ENCODE measurements at places on chromosomes 16 and 17.

DNA sequence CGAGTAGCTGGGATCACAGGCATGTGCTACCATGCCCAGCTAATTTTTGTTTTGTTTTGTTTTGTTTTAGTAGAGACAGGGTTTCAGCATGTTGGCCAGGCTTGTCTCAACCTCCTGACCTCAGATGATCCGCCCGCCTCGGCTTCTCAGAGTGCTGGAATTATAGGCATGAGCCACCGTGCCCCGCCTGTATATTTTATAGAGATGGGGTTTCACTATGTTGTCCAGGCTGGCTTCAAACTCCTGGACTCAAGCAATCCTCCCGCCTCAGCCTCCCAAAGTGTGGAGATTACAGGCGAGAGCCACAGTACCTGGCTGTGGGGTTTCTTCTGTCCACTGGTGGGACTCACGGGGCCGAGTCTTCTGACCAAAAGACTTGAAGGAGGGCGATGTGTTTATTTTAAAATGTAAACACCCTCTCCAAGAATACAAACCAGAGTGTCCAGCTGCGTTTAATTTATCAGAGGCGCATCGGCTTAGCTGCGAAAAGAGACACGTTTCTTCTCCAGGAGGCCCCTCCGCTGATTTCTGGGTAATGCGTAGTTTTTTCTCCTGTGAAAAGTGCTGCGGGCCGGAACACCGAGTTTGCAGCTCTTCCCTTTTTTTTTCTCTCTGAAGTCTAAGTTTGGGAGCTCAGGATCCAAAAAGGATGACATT lies 86.9 kb upstream of the CIBAR2 start:
- no peak for DNase-seq

DNA sequence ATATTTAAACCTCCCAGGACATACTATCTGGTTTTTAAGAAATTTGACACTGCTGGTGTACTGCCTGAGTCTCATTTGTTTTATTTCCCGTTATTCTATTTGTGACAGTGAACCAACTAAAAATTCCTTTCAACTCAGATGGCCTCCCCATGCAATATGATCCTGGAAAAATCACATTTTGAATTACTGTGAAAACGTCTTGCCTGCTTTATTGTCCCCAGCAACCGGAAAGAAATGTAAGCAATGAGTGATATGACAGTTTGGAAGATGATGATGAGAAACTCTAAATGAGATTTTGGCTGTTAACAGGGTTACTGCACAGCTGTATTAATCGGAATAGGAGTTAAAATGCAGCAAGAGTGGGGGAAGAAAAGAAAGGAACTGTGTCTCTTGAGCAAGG lies 590.7 kb upstream of the CDH5 start:
- no peak for DNase-seq

GRCh38 chr17:2704031-2704889 lies 7.3 kb downstream of the CLUH start:
- DNase-seq: peak; percentile 20

- DNase-seq: peak; percentile 46
These were observed 611 bp downstream of the BANP start for GRCh38 chr16:87951552-87952538.

DNA sequence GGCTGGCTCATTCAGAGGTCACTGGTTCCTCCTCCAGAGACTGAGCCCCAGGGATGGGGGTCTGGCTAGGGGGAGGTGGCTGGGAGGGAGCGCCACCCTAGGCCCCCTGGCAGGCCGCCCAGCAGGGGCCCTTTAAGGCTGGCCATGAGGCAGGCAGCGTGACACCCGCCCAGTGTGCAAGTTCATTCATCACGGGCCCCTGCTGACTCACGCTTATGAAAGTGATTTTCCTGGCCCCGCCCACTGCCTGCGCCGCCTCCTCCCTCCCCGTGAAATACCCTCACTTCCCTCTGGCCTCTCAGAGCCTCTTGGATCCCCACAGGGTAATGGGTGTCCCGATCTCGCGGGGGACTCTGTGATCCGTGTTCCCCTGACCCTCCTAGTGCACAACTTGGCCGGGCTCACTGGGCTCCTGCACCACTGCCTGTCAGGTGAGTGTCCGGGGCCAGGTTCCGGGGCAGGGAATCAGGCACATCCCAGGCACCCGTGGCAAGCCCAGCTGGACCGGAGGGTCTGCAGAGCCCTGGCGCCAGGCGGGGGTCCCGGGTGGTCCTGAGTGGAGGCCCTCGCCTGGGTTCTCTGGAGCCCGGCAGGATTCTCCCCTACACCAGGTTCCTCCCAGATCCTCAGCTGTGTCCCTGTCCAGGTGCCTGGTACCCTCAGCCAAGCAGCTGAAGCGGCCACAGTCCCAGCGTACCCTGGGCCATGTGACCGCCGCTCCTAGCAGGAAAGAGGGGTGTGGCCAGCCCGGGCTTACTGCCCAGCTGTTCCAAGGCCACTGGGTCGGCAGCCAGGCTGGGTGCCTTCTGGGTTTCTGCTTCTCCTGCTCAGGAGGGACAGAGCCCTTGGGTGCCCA lies at the start of gene OSGIN1:
OSGIN1 (plus strand) TSS at position 301 of the 856 bp plus-strand sequence. CDS start 4,432 bp downstream, outside the sequence.
- peak; percentile 88 for DNase-seq

DNA sequence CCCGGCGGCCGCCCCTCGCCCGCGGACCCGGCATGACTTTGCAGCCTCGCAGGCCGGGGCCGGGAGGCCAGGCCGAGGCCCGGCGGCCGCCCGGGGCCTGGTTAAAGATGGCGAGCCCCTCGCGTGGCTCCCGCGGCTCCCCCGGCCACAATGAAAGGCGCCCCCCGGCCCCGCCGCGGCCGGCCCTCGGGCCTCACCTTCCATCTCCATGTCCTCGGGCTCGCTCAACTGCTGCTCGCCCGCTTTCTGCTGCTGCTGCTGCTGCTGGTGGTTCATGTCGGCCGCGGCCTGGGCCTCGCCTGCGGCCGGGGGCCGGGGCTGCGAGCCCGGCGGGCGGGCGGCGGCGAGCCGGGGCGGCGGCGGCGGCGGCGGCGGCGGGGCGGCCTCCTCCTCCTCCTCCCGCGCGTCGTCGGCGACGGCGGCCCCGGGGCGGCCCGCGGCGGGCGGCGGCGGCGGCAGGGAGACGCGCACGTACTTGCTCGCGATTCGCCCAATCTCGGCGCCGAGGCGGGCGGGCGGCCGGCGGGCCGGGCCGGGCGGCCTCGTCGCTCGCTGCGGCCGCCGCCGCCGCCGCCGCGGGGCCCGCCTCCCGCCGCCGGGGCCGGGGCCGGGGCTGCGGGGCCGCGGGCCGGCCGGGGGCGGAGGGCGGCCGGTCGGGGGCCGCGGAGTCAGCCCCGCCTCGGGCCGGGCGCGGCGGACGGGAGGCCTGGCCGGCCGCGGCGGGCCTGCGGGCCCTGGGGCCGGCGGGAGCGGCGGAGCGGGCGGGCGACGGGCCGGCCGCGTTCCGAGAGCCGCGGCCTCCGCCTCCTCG lies 491 bp downstream of the USP7 start:
- DNase-seq: peak; percentile 75

DNA sequence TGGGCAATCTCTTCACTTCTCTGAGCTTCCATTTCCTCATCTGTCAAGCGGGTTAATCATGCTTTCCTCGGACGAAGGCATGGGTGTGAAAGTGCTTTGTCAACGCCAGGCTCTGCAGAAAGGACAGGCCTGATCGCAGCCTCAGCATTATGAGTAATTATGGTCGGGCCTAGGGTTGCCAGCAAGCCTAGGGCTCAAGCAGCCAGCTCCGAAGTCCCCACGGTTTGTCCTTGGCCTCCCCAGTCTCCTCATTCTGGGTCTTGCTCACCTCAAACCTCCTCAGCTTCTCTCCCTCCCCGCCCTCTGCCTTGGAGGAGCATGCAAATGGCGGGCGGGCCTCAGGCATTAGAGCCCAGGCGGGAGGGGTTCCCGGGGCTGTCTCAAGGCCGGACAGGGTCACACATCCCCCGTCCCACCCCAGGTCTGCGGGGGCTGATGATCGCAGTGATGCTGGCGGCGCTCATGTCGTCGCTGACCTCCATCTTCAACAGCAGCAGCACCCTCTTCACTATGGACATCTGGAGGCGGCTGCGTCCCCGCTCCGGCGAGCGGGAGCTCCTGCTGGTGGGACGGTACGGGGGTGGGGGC lies 10.2 kb upstream of the FAM83G start:
- DNase-seq: no peak

DNA sequence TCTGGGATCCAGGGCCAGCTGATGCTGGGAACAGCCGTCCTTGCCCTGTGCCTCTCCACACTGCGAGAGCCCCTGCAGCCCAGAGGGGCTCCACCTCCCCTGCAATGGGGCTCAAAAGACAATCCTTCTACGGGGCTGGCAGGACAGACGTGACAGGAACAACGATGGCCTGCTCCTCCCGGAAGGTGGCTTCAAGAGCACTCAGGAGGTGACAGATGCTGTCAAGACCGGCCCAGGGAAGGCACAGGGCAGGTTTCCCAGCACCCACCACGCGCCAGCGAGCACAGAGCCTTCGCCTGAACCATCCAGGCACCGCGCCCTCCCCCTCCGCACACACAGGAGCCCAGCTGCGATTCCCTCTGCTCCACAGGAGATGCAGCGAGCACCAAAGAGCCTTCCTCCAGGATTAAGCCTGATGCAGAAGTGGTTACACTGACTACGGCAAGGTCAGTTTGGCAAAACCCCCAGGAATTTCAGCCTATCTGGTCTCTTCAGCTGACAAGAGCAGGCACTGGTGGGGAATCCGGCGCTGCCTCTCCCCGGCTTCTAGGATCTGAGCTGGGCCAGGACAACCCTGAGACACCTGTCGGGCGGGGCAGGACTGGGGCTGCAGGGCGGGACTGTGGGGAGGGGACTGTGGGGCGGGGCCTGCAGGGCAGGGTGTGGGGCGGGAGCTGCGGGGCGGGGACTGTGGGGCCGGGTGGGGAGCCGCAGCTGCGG lies 103.4 kb downstream of the ZNF778 start:
- DNase-seq: no peak

DNA sequence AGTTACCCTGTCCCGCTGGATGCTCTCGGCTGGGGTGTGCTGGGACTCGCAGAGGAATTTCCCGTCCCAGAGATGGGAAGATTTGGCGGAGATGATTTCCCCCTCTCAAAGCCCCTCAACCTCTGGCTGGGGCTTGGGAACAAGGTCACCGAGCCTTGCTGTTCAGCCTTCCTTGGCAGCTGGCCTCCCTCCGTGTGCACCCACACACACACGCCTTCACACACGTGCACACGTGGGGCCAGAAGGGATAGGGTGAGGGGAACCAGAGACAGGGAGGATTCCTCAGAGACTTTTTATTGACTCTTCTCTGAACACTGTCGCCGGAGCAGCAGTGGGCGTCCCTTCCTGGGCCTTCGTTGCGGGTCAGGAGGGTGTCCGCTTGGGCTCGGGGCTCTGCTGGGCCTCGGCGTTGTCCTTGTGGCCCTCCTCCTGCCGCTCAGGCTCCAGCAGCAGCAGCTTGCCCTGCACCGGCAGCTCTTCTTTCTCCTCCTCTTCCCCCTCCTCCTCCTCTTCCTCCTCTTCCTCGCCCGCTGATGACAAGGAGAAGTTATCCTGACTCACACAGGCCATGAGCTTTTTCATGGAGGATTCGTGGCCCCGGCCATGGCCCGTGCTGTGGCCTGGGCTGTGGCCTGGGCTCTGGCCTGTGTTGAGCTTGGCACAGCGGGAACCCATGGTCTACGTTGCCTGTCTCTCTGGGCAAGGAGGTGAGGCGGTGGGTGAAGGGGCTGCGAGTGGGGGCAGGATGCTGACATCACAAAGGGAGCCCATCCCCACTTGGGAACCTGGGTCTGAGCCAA lies at the start of gene PRM3:
PRM3 (minus strand) TSS at position 709 of the 800 bp plus-strand sequence; CDS start at position 675, 34 bp downstream.
- no peak for DNase-seq

GRCh38 chr16:71796501-71797097 lies 12.0 kb downstream of the AP1G1 start:
- no peak for DNase-seq

- no peak for DNase-seq
These were observed 21.8 kb upstream of the ITGB3 start for GRCh38 chr17:47231866-47232265.

GRCh38 chr17:76716146-76716838 lies 5.5 kb upstream of the MXRA7 start:
- DNase-seq: no peak

- DNase-seq: peak; percentile 94
These were observed 7.5 kb downstream of the BTBD17 start for GRCh38 chr17:74354123-74354522.

DNA sequence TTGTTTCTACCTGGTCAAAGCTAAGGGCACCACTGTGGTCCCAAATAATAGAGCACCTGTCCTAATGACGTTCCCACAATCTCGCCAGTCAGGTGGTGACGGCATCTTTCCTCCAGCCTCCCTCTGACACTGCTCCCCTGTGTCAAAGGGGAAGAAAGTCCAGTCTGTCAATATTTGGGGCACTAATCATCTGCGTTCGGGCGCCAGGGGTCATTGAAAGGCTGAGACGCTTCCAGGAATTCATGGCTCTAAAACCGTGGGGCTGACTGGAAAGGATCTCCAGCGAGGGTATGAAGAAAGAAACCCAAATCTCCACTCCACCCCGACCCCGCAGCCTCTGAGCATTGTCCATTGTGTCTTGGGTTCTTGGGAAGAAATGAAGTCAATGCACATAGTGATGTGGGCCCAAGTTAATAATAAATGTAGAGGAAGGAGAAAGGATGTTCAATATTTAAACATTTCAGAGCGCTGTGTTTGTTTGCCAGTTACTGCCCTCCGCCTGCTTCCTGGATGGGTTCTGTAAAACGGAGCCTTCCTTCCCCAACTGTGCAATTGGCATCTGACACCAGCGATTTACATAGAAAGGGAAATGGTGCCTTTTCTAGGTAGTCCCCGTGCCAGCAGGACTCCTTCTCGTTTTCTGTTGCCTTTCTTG lies 103.2 kb downstream of the SOCS1 start:
- no peak for DNase-seq

DNA sequence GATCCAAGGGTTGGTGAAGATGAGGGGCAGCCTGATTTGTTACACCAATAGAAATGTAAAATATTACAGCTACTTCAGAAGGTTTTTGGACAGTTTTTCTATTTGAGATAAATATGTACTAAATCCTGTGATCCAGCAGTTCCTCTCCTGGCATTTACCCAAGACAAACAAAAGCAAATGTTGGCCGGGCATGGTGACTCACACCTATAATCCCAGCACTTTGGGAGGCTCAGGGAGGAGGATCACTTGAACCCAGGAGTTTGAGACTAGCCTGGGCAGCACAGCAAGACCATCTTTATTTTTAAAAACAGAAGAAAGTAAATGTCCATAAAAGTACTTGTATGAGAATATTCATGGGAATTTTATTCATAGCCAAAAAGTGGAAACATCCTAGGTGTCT lies 64.8 kb upstream of the MRC2 start:
- DNase-seq: no peak

DNA sequence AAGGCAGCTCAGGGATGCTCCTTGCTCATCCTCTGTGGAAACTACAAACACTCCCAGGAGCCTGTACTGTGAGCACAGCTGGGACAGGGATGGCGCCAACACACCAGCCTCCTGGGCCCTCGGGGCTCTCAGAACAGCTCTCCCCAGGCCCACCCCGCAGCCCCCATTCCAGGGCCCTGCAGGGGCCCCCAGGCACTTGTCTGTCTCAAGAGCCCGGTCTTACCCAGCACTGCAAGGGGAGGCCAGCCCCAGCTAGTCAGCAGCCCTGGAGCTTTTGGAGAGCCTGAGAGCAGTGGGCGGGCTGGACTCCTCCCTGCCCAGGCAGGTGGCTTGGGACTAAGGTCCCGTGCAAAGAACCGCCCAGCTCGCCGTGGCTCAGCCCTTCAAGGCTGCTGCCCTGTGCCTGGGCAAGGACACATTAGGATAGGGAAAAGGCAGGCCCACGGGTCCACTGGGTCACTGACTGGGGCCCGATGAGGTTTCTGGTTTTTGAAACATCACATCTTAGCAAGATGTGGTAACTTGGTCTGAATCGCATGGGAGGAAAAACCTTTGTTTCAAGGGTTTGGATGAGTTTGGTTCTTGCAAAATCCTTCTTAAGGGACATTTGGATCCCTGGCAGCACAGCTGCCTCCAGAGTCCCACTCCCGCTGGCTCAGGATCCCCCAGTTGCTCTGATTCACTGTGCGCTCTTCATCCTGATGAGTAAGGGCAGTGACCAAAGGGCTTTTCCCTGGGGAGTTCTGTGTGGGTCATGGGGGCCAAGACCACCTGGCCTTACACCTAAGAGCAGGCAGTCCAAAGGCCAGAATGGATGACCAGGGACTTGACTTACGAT lies 2.8 kb downstream of the DNASE1L2 start:
- DNase-seq: peak; percentile 37

Measured in SK-N-SH (cell line).